ENCODE measurements at places on chromosomes 2 and 18. TPM values are rescaled to one million over a fixed set of nuclear protein-coding genes. Genes with fewer than 3 reads are reported as not detected.

Gene ZCCHC2
- total RNA-seq: 21.0 TPM

- no peaks in the 10 kb centered on the region for H3K36me3 ChIP-seq
- H3K27ac ChIP-seq: no peak overlapping the region
- H3K4me3 ChIP-seq: no peak overlapping the region
These were observed 72.7 kb upstream of the OTOS start for GRCh38 chr2:240213226-240213475.

DNA sequence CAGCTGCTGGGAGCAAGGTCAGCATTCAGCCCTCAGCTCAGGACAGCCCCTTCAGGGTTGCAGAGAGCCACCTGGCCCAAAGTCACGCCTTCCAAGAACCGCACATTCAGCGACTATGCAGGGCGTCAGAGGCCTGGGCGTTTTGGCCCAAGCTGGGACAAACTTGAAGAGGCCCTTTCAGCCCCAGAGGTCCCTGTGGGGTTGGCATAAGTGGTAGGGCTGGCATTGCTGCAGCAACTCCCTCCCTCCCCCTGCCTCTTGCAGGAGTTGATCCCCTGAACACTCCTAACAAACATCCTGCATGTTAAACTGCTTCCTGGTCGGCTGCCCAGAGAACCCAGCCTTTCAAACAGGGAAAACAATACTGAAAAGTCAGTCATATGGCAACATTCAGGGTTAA is 192.9 kb upstream of the SMAD2 start:
- no peak overlapping the region for H3K27ac ChIP-seq
- H3K27me3 ChIP-seq: peaks cover 2% of the 10 kb centered on the region
- peaks cover 15% of the 10 kb centered on the region for H3K4me1 ChIP-seq
- H3K4me3 ChIP-seq: no peak overlapping the region
- H3K36me3 ChIP-seq: no peaks in the 10 kb centered on the region
- DNase-seq: no peak

- H3K27ac ChIP-seq: no peak overlapping the region
- H3K36me3 ChIP-seq: no peaks in the 10 kb centered on the region
- H3K4me1 ChIP-seq: no peaks in the 10 kb centered on the region
- no peak for DNase-seq
- H3K27me3 ChIP-seq: no peaks in the 10 kb centered on the region
These were observed 93.7 kb downstream of the CERKL start for GRCh38 chr2:181563101-181563692.

- H3K36me3 ChIP-seq: no peaks in the 10 kb centered on the region
- H3K27ac ChIP-seq: no peak overlapping the region
- peaks cover 7% of the 10 kb centered on the region for H3K27me3 ChIP-seq
- no peaks in the 10 kb centered on the region for H3K4me1 ChIP-seq
- H3K4me3 ChIP-seq: no peak overlapping the region
These were observed 153.1 kb upstream of the SLC14A2 start for GRCh38 chr18:45462179-45462578.

DNA sequence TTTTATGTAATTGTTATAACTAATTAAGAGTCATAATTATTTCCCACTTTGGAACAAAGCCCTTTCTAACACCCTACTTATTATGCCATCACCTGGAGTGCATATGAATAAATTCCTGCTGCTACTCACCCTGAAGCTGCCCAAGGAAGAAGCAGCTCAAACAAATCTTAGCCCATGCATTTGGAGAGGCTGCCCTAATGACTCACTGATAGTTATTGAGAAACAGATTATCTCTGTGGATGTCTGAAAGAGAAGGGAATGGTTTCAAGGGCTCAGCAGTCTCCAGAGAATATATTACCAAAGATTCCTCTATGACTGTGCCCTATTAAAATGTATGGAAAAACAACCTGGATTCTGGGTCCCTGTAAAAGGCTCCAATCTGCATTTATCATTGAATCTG is 81.0 kb downstream of the GPR39 start:
- no peaks in the 10 kb centered on the region for H3K4me1 ChIP-seq
- H3K27me3 ChIP-seq: no peaks in the 10 kb centered on the region
- no peak overlapping the region for H3K4me3 ChIP-seq
- no peaks in the 10 kb centered on the region for H3K36me3 ChIP-seq
- no peak for DNase-seq

GRCh38 chr2:223096235-223096970 is 44.4 kb downstream of the KCNE4 start:
- H3K27ac ChIP-seq: no peak overlapping the region
- peaks cover 3% of the 10 kb centered on the region for H3K4me1 ChIP-seq
- H3K27me3 ChIP-seq: peaks cover 2% of the 10 kb centered on the region
- no peak for DNase-seq
- H3K36me3 ChIP-seq: no peaks in the 10 kb centered on the region

DNA sequence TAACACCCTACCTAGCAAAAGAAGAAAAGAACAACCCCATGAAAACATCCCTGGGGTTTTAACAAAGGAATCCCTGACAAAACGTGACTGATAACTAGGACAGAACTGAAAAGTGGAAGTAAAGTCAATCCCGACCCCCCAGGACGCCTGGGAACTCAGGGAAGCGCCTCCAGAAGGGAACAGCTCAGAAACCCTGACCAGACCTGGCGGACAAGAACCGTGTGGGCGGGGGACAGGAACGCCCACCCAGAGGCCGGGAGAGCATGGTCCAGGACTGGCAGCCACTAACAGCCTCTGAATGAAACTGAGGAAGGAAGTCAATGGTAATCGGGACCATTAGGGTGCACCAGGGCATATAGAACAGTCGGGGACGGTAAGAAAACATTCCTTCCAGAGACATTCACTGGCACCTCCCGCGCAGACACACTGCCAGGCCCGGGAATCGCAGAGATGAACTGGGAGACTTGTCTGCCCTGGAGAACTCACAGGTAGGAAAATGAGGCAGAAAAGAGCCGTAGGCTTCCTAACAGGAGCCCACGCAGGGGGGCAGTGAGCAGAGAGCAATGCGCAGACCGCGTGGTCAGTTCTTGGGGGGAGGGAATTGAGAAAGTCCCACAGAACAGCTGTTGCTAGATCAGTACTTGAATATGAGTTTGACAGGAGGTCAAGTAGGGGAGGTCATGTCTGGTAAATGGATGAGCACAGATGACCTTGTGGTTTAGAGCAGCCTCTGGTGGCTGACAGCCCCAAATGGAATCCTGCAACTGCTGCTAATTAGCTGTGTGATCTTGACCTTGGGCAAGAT is 1.3 kb upstream of the TBC1D8 start:
- H3K4me3 ChIP-seq: peak overlapping the region; percentile 76
- peaks cover 4% of the 10 kb centered on the region for H3K27me3 ChIP-seq
- DNase-seq: peak; percentile 38
- no peaks in the 10 kb centered on the region for H3K36me3 ChIP-seq
- H3K27ac ChIP-seq: peak overlapping the region; percentile 64

DNA sequence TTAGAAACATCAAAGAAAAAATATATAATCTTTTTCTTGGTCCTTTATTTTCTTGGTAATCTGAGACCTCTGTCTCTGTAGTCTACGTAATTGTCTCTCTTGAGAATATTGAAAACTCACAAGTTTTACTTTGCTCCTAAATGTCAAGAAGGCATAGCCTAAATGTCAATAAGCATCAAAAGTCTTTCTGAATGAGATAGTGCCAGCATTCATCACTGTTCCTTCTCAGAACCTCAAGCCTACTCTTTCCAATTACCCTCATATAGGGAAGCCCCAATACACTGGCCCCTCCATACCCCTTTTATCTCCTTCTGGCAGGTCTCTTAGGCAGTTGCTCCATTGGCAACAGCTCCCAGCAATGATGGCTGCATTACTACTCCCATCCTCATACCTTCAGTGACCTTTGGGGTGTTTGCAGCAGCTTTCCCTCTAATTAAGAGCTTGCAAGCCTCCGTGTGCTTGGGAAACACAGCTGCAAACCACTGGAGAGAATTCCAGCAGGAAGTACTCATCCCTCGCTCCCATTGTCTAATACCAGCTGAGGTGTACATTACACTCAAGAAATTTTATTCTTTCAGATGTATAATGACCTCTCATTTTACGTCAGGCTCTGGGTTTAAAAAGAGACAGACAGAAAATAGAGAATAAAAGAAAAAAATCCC is 95.8 kb downstream of the KYNU start:
- peaks cover 18% of the 10 kb centered on the region for H3K4me1 ChIP-seq
- H3K27me3 ChIP-seq: no peaks in the 10 kb centered on the region
- no peak for DNase-seq
- no peak overlapping the region for H3K4me3 ChIP-seq
- H3K27ac ChIP-seq: no peak overlapping the region

Gene SLC9A4
- total RNA-seq: 0.08 TPM

Gene SERPINE2
- total RNA-seq: 40.4 TPM

GRCh38 chr2:150124739-150125138 is 362.7 kb downstream of the RND3 start:
- H3K27ac ChIP-seq: no peak overlapping the region
- DNase-seq: no peak
- no peaks in the 10 kb centered on the region for H3K27me3 ChIP-seq
- H3K4me1 ChIP-seq: peaks cover 4% of the 10 kb centered on the region

DNA sequence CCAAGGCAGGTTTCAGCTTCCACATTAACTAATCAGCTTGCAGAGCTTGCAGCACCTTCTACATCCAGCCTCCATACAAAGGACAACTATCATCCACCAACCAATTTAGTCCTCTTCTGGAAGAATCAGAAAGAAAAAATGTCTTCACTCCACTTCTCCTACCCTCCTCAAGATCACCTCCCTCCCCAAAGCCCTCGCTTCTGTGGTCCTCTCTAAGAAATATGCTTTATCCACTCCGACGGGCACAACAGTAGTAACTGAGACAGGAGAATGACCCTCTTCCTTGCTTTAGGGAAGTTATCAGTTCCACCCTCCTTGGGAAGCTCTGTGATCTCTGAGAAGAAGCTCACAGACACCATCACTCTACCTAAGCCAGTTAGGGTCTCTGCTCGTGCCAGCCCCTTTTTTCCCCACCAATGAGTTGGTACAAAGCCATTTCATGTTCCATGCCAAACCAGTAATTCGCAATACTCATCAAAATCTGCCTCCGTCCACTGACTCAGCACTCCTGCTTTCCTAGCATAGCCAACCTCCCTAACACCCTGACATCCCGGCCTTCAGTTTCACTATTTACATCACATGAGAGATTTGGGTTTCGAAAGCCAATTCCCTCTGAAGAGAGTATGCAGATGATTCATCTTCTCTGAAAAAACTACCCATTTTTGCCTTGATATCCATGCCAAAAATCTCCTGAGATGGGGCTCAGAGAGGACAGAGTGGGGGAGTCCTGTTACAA is 114.1 kb upstream of the PKDCC start:
- no peaks in the 10 kb centered on the region for H3K36me3 ChIP-seq
- peaks cover 6% of the 10 kb centered on the region for H3K27me3 ChIP-seq
- peaks cover 11% of the 10 kb centered on the region for H3K4me1 ChIP-seq
- no peak overlapping the region for H3K4me3 ChIP-seq
- H3K27ac ChIP-seq: no peak overlapping the region

GRCh38 chr2:73266061-73266901 is 18.0 kb downstream of the FBXO41 start:
- H3K27ac ChIP-seq: no peak overlapping the region
- H3K36me3 ChIP-seq: peaks cover 10% of the 10 kb centered on the region
- H3K4me3 ChIP-seq: no peak overlapping the region
- H3K4me1 ChIP-seq: peaks cover 16% of the 10 kb centered on the region

Gene SPP2
- not detected for total RNA-seq

DNA sequence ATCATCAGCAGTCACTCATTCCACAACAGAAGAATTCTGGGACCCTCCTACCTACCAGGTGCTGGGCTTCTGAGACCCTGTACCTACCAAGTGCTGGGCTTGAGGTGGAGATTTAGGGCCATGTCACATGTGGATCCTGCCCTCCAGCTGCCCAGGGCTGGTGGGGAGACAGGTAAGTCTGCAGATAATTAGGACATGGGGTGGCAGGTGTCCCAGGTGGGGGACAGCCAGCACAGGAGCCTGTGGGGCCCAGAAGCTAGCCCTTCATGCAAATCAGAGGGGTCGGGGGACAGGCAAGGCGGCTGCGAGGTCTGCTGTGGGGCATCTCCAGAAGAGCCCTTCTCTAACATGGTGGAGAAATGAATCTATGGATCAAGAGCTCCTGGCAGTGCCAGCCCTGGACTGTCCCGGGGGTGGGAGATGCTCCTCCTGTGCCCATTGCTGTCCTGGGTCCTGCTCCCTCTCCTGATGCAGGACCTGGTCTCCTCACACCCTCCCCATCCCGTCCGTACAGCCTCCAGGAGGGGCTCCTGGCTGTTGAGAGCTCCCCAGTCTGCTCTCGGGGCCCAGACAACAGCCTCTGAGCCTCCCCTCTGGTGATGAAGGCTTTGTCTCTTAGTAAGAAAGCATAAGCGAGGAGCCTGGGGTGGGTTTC is 106.3 kb upstream of the GLI2 start:
- peaks cover 10% of the 10 kb centered on the region for H3K27me3 ChIP-seq
- no peak overlapping the region for H3K4me3 ChIP-seq
- peaks cover 14% of the 10 kb centered on the region for H3K4me1 ChIP-seq

Gene ZSWIM2
- total RNA-seq: not detected

Gene COLEC12
- total RNA-seq: 157 TPM

GRCh38 chr2:28926847-28927246 is 32.4 kb downstream of the WDR43 start:
- no peaks in the 10 kb centered on the region for H3K4me1 ChIP-seq
- H3K4me3 ChIP-seq: no peak overlapping the region
- peaks cover 19% of the 10 kb centered on the region for H3K36me3 ChIP-seq

DNA sequence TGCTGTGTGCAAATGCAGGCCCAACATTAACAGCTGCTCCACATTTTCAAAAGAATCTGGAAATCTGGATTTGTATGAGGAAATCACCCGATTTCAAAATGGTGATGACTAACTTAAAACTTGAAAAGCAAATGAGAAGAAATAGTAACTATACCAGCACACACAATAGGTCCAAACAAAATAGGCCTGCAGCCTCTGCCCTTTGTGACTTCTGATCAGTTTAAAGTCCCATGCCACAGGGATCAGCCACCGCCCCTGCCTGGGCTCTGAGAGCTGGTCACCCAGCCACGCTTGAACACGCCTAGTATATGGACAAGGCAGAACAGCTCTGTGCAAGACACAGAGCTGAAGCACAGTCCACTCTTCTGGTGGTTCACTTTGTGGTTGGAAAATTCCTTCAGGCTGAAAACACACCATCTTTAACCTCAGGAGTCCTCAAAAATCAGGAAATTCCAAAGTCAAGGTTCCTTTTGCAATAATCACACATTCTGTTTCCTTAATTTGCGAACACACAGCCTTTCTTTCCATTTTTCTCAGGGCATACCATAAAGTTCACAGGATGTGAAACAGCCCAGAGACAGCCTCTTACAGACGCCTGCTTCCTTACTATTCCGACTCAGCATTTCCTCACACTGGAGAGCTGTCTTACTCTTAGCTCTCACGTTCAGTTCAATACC is 150.1 kb upstream of the RIOK3 start:
- peaks cover 8% of the 10 kb centered on the region for H3K36me3 ChIP-seq
- H3K27me3 ChIP-seq: peaks cover 3% of the 10 kb centered on the region
- DNase-seq: peak; percentile 10
- H3K4me3 ChIP-seq: no peak overlapping the region

Gene RAB31
- total RNA-seq: 88.8 TPM

Gene SCN9A
- 47.3 TPM for total RNA-seq

DNA sequence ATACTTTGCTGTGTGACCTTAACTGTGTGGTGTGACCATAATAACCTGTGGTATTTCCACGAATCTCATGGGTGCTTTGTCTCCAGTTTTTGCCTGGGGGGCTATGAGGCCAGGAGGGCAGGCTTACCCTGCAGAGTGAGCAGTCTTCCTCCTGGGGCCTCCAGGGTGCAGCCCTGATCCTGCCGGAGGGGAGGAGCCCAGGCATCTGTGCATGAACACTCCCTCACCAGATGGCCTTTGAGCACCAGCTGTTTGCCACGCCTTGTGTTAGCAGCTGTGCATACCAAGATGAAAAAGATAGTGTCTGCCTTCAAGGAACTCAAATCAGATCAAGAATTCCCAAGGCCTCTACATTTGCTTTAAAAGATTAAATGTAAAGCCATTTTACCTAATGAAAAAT is 75.0 kb upstream of the RBM44 start:
- H3K36me3 ChIP-seq: no peaks in the 10 kb centered on the region
- no peaks in the 10 kb centered on the region for H3K27me3 ChIP-seq
- H3K27ac ChIP-seq: no peak overlapping the region
- no peak overlapping the region for H3K4me3 ChIP-seq
- no peak for DNase-seq
